SHP77 treated with DMSO at 0.1 percent for 48 hours (cell line): ENCODE measurements at places on chromosomes 2 and 18.

GRCh38 chr2:173126819-173127218 is 51.2 kb downstream of the MAP3K20 start:
- no peak for DNase-seq

GRCh38 chr2:191899410-191899809 is 52.5 kb upstream of the CAVIN2 start:
- no peak for DNase-seq

- DNase-seq: no peak
Measured at GRCh38 chr18:48601343-48601742, 62.5 kb downstream of the CTIF start.

- DNase-seq: no peak
Measured at GRCh38 chr2:173053043-173053699, 22.5 kb upstream of the MAP3K20 start.

DNA sequence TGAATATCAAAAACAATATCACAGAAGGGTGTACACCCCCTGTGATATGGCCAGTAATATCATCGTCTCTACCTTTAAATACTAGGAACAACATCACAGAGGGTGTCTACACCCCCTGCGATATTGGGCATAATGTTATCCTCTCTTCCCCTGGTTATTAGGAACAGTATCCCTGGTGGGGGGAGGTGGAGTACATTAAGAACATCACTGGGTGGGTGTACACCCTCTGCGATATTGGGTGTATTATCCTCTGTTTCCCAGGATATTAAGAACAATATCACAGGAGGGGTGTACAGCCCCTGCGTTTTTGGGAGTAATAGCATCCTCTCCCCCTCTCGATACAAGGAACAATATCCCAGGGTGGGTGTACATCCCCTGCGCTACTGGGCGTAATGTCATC is 1932.8 kb downstream of the SUCLG1 start:
- DNase-seq: no peak

- DNase-seq: no peak
Measured at GRCh38 chr2:46717344-46718121, 198.1 kb downstream of the MCFD2 start.

GRCh38 chr2:20612925-20613916 is 37.7 kb downstream of the HS1BP3 start:
- no peak for DNase-seq

DNA sequence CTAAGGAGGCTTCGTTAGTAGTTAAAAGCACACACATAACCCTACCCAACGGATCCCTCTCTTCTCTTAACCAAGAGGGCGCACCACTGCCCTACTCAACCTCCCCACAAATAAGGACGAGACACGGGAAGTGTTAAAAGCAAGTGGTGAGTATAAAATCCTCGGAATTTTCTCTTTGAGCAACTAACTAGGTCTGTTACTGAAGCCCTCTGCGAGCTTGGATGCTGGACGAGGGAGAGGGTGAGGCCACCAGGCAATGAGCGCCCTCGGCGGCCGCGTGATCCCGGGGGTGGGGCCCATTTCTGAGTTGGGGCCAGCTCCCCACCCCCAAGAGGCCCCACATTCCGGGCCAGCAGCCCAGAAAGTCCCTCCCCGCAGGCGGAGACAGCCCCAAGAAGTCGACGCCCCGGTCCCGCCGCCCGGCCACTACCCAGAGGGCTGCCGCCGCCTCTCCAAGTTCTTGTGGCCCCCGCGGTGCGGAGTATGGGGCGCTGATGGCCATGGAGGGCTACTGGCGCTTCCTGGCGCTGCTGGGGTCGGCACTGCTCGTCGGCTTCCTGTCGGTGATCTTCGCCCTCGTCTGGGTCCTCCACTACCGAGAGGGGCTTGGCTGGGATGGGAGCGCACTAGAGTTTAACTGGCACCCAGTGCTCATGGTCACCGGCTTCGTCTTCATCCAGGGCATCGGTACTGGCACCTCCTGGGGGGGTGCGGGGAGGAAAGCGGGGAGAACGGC is at the start of gene CYBRD1:
Gene CYBRD1 (plus strand): TSS at position 423 of the 736 bp plus-strand sequence. CDS start 72 bp downstream, at position 495.
- DNase-seq: no peak

- no peak for DNase-seq
Measured at GRCh38 chr2:915979-916378, 34.7 kb upstream of the SNTG2 start.

DNA sequence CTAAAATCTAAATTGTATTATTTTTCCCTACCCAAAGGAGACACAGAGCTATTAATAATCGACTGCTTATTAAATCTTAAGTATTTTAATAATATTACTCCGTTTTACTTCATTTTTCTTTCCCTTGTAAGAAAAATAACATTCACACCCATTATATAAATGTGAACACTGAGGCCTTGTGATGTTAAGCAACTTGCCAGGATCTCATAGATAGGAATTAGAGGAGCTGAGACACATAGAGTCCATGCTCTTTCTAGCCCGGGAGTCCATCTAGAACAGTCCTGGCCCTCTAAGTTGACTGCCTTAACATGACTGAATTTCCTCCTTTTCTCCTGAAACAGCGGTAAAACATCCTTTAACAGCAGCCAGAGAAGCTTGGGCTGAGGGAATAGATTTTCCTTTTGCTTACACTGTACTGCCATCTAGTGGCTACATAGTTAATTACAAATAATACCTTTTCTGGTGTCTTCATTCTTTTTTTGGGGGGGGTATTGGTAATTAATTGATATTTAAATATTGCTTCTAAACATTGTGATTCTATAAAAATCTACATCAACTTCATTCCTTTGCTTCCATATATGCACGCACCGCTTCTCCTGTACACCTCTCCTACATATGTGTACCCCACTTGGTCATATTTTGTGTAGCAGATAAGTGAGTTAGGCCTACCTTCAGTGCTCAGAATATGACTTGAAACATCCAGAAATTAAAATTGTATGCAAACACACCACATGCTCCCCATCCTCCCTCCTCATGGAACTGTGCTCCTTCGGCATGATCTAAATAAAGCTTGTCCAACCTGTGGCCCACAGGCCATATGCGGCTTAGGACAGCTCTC is 125.8 kb upstream of the HNMT start:
- DNase-seq: no peak
